Stimulated activated CD4-positive, alpha-beta T cell treated with anti-CD3 and anti-CD28 coated beads, Interleukin-15, amount 100 ng/mL, for 24 hours (primary cell): ENCODE measurements at places on chromosomes 1 and 21.

- no peak for DNase-seq
These were observed 27.5 kb downstream of the COL6A1 start for GRCh38 chr21:46008893-46009621.

GRCh38 chr21:44643741-44644310, 2.4 kb upstream of the KRTAP10-11 start:
- DNase-seq: no peak

- no peak for DNase-seq
These were observed 297.1 kb upstream of the ZRANB2 start for GRCh38 chr1:71377886-71378285.

DNA sequence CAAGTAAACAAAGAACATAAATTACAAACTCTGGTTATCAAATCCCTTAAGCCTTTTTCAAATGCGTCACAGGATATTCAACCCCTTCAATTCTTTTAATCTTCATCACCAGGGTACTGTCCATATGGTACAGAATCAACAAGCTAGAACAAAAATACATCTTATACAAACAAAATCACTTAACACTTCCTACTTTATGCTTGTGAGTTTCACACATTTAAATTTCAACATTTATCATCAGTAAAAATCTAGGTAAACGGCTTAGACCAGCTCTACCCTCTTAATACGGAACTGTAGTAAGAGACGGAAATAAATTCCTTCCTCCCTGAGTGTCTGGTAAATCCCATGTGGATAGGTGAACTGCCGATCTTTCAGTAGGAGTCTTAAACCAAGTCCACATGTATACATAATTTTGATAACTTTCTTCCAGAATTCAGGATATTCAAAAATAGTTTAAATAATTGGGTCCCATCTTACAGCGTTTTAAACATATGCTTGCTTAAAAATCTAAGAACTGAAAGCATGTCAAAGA, 1.0 kb downstream of the CCDC181 start:
- DNase-seq: no peak

- DNase-seq: no peak
These were observed 61.0 kb downstream of the HMCN1 start for GRCh38 chr1:185795181-185795580.

DNA sequence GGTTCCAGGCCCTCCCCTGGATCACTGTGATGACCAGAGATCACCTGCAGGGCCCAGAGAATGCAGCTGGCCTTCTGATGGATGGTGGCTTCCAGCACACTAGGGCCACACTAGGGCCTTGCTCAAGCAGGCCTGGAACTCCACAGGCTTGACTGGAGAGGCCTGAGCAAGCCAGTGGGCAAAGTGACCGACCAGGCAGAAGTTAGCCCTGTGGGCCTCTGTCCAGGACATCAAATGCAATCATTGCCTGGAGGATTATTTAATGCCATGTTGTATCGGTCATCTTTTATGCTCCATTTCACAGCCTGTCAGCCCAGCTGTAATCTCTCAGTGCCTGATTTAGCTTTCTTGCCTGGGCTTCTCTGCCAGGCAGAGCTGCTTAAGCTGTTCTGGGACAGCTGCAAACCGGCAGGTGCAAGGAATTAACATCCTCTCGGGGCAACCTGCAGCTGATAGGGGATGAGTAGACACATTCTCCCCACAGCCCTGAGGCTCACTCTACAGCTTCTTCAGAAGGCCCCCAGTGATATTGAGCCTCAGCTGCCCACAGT, 17.7 kb downstream of the NENF start:
- DNase-seq: no peak

GRCh38 chr1:178486100-178487069, 10.4 kb downstream of the CLEC20A start:
- DNase-seq: no peak

- DNase-seq: no peak
These were observed 4.1 kb downstream of the GRHL3 start for GRCh38 chr1:24323281-24323680.

DNA sequence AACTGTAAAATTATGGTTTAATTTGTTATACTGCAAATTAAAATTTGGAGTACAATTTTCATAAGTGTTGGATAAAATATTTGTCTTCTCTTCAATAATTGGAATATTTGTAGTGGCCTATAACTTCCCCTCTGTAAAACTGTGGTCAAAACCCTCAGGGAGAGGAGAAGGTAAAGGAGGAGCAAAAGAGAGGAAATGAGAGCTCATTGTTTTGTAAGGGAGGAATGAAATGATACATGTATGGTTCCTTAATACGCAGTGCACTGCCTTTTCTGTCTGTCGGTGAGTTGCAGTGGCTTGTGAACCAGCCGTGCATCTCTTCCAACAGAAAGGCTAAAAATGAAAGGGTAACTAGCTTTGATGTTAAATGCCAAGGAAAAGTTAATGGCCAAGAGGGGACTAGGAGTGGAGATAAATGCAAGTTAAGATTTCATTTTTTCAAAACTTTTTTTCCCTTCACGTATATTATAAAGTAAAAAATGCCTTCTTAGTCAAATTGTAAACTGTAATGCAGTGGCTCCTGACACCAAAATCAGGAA, 26.4 kb downstream of the LRRC8D start:
- no peak for DNase-seq

GRCh38 chr1:88736633-88737248, 52.7 kb downstream of the PKN2 start:
- peak; percentile 44 for DNase-seq

GRCh38 chr1:226886122-226886901, 15.9 kb downstream of the PSEN2 start:
- no peak for DNase-seq

DNA sequence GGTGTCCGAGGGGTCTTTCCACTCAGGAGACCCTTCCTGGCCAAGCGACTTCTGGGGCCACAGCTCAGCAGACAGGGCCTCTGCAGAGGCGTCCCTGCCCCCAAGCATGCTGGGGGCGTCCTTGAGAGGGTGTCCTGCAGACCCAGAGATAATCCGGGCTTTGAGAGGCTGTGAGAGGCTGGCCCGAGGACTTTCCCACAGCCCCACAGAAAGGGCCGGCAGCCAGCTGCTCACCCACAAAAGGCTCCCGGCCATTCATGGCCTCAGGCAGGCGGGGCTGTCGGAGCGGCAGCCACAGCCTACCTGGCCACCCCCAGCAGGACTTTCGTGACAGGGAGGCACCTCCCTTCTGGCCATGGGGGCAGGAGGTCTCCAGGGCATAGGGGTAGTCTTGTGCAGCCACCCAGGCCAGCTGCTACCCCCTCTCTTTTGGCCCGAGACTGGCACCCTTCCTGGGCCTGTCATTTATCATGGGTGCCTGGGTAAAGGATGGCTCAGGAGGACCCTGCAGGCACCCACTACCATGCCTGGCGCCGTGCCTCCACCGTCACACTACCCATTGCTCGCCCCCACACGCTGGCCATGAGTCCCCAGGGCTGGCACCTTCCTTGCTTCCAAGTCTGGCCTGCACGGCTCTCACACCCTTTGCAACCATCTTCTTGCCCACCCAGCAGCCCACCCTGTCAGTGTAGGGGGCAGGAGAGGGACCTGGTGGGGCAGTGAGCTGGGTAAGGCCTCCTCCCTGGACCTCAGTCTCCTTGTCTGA, 11.1 kb upstream of the TNFRSF14 start:
- DNase-seq: no peak

DNA sequence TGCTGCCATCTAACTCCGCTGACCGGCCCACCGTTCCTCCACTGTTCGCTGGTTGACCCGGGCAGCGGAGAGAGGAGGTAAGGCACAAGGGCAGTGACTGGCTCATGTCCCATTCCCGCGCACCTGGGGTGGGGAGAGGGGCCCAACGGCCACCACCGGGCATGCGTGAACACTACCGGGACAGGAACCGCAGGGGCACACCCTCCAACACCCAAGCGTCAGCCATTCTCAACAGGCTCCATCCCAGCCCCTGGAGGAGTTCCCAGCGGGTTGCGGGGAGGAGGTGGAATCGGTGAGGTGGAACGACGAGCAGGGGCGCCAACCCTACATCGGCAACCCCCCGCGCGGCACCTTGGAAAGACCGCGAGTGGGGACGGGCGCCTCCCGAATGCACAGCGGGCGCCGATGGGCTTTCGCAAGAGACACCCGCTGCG, 126.7 kb downstream of the LIPI start:
- no peak for DNase-seq

DNA sequence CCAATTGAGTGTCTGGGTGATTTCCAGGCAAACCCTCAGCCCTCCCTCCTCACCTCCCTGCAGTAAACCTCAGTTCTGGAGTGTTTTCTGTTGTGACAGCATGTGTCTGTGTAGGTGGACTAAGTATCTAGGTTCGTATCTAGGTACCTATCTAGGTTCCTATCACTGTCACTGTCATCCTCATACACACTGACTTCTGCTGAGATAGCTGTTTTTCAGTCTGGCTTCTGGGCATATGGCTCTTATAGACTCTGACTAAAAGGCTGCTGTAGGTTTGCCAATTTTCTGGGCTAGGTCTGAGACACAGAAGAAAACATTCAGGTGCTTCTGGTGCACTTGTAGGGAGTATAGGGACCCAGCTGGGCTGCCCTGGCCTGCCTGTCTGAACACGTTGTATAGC, 8.1 kb upstream of the TRIM67 start:
- no peak for DNase-seq

DNA sequence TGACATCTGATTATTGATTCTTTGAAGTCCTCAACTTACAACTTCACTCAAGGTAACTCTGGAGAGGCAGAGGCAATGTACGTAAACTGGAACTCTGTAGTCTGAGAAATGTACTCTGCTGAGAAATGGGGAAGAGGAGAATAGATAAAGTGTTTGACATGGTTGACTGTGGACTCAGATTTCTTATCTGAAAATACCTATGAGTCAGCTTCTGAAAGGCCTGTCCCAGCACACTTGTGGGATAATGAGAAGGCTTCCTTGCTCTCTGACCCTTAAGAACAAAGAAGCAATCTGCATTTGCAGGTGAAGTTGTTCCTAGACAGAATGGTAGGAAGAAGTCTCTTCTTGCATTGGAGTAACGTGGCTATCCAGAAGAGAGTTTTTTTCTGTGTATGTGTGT, 1573.5 kb downstream of the BRINP3 start:
- no peak for DNase-seq

- peak; percentile 64 for DNase-seq
These were observed 3.3 kb upstream of the NECTIN4 start for GRCh38 chr1:161092621-161093028.

DNA sequence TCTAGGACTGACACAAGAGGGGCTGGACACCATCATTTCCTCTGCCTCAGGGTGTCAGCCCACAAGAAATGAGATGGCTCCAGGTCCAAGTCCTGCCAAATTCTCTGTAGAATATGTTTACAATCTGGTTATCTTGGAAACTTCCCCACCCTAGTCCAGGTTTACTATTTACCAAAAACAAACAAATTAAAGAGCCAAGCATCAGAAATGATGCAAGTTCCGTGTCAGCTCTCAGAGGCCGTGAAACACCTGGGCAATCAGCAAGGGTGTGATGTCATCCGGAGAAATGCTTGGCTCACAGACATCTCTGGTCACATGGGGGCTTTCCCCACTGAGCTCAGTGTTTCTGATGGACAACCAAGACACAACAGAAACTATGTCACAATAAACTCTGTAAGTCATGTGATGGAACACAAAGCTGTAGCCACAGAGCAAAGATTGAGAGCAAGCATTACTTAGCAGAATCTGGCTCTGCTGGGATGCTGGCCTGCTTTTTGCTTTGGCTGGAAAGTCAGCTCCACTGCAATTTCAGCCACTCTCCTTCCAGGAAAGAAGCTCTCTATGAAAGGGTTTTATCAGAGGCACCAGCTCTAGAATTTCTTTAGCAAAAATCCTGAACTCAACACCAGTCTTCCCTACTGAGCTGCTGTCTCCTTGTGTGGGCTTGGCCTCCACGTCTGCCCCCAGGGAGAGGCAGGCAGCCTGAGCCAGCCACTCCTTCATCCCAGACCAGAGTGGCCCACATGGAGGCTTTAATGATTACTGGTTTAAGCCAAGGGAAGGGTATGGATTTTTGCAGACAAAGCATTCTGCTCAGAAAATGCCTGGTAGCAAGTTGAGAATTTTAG, 55.9 kb downstream of the NENF start:
- peak; percentile 27 for DNase-seq

DNA sequence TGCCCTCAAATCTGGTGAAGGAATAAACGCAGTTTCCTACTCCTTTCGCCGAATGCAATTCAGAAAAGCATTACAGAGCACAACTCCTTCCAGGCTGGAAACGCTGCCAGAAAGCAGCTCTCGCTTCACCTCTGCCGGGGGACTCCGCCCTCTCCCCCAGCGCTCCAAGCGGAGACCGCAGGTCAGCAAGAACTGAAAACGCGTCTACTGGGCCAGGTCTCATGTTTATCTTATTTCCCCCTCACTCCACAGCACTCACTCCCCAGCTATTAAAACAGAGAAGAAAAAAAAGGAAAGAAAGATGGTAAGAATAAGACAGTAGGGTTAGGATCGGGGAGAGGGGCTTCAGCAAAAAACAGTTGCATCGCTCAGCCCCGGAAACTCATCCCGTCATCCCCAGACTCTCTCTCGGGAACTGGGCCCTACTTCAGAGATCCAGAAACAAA, 833 bp upstream of the RCOR3 start:
- peak; percentile 76 for DNase-seq

- no peak for DNase-seq
These were observed 81.7 kb upstream of the DUSP10 start for GRCh38 chr1:221823561-221823960.

GRCh38 chr1:230939806-230940489, 38.7 kb downstream of the TTC13 start:
- no peak for DNase-seq
